CD4-positive, alpha-beta T cell treated with Interleukin-4 for 4 hours (primary cell): ENCODE measurements at places on chromosomes 1 and 21.

DNA sequence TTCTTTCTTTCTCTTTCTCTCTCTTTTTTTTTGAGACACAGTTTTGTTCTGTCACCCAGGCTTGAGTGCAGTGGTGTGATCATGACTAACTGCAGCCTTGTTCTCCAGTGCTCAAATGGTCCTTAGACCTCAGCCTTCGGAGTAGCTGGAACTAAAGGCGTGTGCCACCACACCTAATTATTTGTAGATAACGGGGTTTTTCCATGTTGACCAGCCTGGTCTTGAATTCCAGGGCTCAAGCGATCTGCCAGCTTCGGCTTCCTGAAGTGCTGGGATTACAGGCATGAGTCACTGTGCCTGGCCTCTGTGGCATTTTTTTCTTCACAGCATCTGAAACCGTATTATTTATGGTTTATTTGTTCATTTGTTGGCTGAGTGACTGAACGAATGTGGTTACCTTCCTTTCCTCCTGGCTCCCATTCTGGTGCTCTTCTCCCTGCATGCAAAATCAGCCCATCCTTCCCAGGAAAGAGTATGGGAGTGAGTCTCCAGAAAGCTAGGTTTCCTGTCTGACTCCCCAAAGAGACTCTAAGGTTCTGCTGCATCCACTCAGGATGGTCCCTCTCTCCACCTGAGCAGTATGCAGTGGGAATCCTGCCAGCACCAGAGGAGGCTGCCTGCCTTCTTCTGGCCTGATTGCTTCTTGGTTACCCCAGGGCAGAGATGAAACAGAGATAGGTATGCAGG is 155.0 kb upstream of the BEND5 start:
- DNase-seq = no peak

DNA sequence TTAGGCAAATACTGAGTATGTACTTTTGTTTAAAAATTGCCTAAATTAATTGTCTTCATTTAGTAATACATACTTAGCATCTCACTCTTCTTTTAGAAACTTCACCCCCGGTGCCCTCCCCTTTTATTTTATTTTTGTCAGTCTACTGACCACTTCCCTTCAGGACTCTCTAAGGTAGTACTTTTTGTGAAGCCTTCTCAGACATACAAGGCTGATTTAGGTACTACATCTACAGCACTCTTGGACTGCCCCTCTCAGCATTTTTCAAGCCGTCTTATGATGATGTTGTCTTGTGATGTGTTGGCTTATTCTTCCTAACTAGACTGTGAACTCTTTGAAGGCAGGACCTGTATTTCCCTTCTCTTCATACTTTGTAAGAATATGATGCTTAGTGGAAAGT is 24.7 kb downstream of the RPS6KC1 start:
- DNase-seq = no peak

DNA sequence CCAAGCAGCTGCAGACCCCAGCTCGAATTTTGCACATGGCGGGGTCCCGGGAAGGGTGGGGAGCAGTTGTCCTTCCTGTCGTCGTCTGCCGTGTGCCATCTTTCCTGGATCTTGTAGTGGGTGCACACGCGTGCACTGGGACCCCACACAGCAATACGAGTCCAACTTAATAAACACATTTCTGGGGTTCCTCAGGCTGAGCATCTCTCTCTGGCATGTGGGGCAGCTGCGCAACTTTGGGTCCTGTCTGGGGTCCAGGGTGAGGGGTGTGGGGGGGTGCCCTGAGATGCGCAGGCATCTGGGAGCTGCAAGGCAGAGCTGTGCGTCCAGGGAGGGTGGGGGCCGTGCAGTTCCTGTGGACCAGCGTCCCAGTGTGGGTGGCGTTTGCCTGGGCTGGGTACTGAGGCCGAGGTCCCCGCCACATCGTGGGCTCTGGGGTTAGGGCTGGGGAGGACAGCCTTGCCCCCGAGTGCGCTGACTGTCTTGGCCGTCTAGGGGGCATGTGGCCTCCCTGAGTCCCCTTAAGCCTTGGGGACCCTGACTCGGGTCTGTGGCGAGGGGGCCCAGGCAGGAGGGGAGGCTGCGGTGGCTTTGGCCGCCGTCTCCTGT is 652 bp upstream of the PLEKHN1 start:
- DNase-seq = no peak

GRCh38 chr1:119374208-119374874 is 5.8 kb downstream of the HAO2 start:
- DNase-seq = no peak

DNA sequence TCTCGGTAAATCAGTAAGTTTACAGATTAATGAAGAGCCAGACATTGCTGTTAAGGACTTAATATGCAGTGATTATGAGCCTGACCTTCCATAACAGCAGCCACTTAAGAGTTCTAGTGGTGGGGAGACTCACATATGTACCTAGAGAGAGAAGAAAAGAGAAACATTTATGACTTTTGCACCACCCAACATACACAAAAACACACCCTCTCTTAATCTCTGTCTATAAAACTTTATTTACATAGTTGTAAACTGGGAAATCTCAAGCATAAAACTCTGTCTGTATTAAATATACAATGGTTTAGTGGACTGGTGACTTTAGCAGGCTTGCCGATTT is 347.4 kb upstream of the ADGRL2 start:
- DNase-seq = no peak

- DNase-seq = no peak
Measured at GRCh38 chr1:118481126-118481525, 296.1 kb upstream of the SPAG17 start.

- DNase-seq = no peak
Measured at GRCh38 chr1:84675106-84675505, 15.2 kb downstream of the SSX2IP start.

- DNase-seq = no peak
Measured at GRCh38 chr21:46557919-46558392, 46.9 kb downstream of the S100B start.
